ENCODE measurements at places on chromosomes 5 and 9. TPM values are rescaled to one million over a fixed set of nuclear protein-coding genes. Genes with fewer than 3 reads are reported as not detected.

- DNase-seq, result no peak
These were observed 45.4 kb downstream of the MFAP3 start for GRCh38 chr5:154084062-154084639.

- no peak for DNase-seq
These were observed 8.4 kb downstream of the SH2D3C start for GRCh38 chr9:127769929-127770582.

DNA sequence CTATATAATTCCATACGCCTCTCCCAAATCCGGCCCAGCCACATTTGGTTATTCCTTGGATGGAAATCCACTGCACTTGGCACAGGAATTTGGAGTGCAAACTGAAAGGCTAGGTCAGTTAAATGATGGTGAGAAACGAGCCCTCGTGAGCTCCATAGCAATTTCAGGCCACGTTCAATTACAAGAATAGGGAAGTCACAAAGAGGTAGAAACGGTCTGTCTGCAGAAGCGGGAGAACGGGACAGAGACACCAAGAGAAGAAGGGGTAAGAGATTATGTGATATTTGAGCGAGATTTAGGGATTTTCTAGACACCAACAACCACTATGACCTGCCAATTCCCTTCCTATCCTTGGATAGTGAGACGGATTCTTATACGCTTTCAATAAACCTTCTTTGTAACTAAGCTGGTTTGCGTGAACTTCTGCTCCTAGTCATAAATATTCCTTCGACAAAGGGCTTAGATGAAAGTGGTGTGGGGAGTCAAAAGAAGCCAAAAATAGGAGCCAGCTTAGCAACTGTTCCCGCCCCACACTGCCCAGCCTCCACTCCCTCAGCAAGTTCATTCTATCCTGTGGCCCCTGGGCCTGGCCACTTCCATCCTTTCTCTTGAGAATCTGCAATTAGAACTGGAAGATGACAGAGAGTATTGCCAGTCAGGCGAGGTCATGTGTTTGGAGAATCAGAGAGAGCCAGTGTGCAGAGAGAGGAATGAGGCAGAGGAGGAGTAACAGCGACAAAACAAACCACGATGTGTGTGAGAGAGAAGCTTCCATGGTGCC, 118.4 kb downstream of the ZNF608 start:
- no peak for DNase-seq

- peak; percentile 28 for DNase-seq
These were observed 132.1 kb downstream of the PALM2AKAP2 start for GRCh38 chr9:109912082-109912582.

- peak; percentile 76 for DNase-seq
These were observed at the start of gene HOMER1 for GRCh38 chr5:79513704-79514390. Gene HOMER1, minus strand, starts transcription at chr5:79514134. Its CDS starts 1,360 bp downstream, at chr5:79512774.

- no peak for DNase-seq
These were observed 33.0 kb downstream of the FRMPD1 start for GRCh38 chr9:37683531-37684371.

DNA sequence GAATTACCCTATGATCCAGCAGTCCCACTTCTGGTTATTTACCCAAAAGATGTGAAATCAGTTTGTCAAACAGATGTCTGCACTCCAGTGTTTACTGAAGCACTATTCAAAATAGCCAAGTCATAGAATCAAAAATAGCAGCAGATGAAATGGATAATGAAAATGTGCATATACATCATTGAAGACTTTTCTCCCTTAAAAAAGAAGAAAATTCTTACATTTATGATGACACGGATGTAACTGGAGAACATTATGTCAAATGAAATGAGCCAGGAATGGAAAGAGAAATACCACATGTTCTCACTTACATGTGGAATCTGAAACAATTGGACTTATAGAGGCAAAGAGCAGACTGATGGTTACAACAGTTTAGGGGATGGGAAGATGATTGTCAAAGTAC, 21.5 kb upstream of the PLEKHG4B start:
- DNase-seq, result no peak

SOX30 gene
- total RNA-seq, result not detected

DPYSL3 gene
- total RNA-seq, result 67.0 TPM
